ENCODE measurements at places on chromosomes 7 and 10. TPM values are rescaled to one million over a fixed set of nuclear protein-coding genes. Genes with fewer than 3 reads are reported as not detected.

TMEM72 gene
- not detected for total RNA-seq

MYL10 gene
- total RNA-seq = not detected

EVX1 gene
- not detected for total RNA-seq

DNA sequence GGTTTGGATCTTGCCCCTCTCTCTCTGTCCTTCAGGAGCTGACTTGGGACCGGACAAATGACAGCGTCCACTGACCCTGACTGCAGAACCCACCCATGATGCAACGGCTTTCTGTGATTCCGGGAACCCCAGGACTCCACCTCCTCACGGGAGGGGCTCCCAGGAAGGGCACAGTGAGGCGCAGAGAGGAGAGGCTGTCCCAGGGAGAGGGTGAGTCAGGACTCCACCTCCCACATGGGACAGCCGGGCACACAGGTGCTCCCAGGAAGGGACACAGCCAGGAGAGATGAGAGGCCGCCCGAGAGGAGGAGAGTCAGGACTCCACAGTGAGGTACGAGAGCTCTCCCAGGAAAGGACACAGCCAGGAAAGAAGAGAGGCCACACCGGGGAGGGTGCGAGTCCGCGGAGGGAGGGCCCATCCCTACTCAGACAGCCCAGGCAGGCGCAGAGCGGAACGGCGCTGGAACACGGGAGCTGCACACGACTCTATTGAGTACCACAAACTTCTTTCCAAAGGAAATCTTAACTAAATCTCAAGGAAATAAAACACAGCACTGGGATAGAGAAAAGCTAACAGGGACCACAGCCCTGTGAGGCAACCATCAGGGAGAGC lies 162.5 kb downstream of the MAD1L1 start:
- H3K4me3 ChIP-seq = no peak overlapping the region
- H3K27ac ChIP-seq = no peak overlapping the region
- DNase-seq = no peak

GRCh38 chr7:26759108-26759507 lies 105.3 kb downstream of the SKAP2 start:
- H3K4me1 ChIP-seq = no peaks in the 10 kb centered on the region
- no peak overlapping the region for H3K27ac ChIP-seq
- no peaks in the 10 kb centered on the region for H3K36me3 ChIP-seq
- no peak overlapping the region for H3K4me3 ChIP-seq
- H3K27me3 ChIP-seq = no peaks in the 10 kb centered on the region

- peaks cover 5% of the 10 kb centered on the region for H3K36me3 ChIP-seq
- H3K27ac ChIP-seq = no peak overlapping the region
- no peak for DNase-seq
- peaks cover 6% of the 10 kb centered on the region for H3K4me1 ChIP-seq
- peaks cover 11% of the 10 kb centered on the region for H3K27me3 ChIP-seq
These were observed 11.7 kb downstream of the CPA5 start for GRCh38 chr7:130356121-130356875.
